ENCODE measurements at places on chromosomes 1 and 21.

DNA sequence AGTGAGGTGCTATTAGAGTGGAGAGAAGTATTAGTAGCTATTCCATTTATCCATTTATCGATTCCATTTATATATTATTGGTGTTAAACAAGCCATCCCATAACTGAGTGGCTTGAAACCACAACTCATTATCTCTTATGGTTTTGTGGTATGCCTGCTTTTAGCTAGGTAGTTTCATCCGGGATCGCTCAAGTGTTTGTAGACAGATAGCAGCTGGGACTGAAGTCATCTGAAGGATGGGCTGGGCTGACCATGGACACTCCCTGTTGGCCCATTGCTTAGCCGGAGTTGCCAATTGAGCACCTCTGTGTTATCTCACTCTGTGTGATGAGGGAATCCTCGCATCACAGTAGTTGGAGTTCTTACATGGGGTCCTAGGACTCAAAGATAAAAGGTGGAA is 622.5 kb downstream of the PLA2G4A start:
- no peak for DNase-seq

DNA sequence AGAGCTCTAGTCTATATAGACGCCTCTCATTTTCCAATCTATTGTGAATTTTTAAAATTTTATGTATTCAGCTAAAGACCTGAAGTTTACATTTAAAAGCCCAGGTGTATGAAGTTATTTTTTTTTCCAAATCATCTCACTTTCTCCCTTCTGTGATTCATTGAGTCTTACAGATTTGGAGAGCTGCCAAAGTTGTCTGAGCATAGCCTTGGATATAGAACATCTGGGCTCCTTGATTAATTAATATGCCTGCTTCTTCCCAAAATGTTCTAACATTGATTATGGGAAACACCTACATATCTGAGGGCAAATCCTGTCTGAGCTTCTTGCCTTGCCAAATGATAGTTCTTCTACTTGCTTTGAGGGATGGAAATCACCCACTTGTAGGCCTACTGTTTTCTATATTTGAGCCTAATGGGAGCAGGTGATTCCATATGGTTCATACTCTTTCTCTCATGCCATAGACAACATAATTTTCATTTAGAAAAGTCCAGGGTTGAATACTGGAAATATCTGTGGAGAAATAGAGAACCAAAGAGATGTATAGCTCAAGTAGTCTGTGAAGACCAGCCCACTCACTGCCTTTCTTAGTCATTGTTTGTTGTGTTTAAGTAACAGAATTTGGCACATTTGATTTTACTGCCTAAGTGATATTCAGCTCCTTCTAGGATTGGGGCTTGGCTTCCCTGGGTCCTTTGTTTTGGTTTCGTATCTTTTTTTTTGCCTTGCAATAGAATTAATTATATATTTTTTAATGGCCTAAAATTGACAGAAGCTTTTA is 46.2 kb downstream of the MACF1 start:
- DNase-seq, result no peak

GRCh38 chr1:204031098-204031710 is 41.7 kb upstream of the SOX13 start:
- no peak for DNase-seq

GRCh38 chr1:51990478-51990965 is at the start of gene RAB3B:
TSS of gene RAB3B (minus strand) at chr1:51990700. CDS start at chr1:51977117, 13,583 bp downstream.
- peak; percentile 94 for DNase-seq

DNA sequence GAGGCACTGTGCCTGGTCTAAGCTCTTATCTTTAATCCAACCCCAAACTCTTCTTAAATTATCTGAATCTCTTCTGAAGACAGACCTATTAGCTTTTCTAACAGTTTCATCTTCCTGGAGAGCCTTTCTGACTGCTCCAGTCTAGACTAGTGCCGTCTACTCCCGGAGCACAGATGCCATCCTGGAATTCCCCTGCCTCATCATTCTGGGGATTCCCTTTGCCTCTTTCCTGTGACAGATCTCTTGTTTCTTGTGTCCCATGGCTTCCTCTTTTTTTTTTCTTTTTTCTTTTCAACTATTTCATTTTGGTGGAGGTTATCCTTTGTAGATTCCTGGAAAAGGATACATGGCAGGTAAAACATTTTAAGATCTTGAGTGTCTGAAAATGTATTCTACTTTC is 11.7 kb downstream of the SEMA4A start:
- no peak for DNase-seq

DNA sequence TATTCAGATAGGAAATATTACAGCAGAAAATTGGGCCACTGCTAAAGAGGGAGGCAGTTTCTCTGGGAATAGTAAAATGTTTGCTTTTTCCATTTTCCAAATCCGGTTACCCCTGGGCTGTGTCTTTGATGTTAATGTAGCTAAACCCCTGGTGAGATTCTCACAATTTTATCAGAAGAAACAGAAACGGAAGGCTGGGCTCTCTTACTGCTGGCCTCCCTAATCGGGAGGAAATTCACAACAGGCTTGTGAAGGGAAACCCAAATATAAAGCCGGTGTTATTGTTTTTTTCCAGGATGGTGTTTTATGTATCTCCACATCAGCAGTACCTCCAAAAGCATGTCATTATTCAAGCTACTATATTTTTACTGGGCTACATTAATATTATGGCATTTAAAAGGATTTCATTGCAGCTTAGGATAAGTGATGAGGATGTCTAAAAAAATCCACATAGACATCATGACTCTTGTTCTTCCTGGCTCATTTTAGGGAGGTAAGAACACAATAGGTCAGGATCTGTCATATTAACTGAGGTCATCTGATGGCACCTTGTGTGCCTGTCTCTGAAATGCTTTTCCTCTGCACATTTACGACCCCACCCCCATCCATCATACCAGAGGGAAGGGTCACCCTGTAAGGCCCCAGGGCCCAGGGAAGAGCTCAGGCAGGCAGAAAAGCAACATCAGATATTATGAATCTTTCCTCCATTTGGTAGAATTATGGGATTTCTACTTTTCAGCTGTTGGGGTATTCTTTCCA is 158.7 kb downstream of the DSCAM start:
- DNase-seq, result no peak

- DNase-seq, result no peak
These were observed 213.5 kb upstream of the IRF2BP2 start for GRCh38 chr1:234823191-234824176.

DNA sequence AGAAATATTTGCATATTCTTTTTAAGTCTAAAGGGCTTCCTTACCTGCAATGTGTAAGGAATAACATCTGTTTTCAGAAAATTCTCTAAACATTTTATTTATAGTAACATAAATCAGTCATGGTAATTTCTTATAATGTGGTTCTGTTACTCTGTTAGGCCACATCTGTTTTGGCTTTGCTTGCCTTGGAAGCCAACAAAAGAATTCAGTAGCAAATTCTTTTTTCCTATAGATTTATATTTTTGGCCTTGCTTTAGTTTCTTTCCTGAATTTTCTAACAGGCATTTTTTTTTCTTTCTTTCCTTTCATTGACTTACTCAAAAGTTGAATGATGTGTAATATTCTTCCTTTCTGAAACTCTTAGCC is 72.2 kb downstream of the OSBPL9 start:
- no peak for DNase-seq

DNA sequence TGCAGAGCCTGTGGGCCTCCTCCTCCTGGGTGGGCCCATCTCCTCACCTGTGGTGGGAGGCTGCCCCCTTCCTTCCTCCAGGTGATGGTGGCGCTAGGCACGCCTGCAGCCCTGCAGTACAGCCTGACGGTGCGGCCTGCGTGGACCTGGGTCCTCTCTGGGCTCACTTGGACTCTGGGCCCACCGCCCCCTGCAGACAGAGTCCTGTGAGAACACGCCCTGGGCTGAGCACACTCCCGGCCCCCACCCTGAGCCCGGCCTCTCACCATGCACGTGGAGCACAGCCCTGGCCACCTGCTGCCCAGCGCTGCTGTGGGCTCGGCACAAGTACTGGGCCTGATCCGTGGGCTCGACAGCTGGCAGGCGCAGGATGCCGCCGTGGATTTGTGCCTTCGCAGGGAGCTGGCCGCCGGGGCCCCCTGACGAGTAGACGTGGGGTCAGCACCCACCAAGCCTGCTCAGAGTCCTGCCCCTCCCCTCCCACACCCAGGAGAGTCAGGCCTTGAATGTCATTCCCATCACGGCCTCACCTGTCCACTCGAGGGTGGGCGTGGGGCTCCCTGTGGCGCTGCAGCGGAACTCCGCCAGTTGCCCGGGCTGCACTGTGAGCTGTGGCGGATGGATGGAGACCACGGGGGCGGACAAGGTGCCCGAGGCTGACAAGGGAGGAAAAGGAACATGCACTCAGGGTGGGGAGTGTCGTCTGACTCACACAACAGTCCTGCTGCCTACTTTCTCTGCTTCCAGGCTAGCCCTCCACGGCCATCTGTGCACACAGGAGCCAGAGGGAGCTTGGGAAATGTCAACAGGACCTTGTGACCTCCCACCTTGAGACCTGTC is 43.4 kb downstream of the LDLRAD2 start:
- no peak for DNase-seq

DNA sequence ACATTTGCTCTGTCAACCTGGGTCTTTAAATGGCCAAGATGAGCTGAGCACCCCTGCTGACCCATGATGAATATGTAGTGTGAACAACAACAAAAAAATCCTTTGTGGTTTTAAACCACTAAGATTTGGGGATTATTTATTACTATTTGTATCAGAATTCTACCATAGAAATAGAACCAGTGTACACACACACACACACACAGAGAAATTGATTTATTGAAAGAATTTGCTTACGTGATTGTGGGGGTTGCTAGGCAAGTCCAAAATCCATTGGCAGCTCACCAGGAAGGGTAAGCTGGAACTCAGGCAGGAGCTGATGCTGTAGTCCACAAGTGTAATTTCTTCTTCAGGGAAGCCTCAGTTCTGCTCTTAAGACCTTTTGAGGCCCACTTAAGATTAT is 82.5 kb upstream of the MAP1LC3C start:
- no peak for DNase-seq

- DNase-seq, result no peak
These were observed 24.5 kb downstream of the HUNK start for GRCh38 chr21:31897311-31897710.

DNA sequence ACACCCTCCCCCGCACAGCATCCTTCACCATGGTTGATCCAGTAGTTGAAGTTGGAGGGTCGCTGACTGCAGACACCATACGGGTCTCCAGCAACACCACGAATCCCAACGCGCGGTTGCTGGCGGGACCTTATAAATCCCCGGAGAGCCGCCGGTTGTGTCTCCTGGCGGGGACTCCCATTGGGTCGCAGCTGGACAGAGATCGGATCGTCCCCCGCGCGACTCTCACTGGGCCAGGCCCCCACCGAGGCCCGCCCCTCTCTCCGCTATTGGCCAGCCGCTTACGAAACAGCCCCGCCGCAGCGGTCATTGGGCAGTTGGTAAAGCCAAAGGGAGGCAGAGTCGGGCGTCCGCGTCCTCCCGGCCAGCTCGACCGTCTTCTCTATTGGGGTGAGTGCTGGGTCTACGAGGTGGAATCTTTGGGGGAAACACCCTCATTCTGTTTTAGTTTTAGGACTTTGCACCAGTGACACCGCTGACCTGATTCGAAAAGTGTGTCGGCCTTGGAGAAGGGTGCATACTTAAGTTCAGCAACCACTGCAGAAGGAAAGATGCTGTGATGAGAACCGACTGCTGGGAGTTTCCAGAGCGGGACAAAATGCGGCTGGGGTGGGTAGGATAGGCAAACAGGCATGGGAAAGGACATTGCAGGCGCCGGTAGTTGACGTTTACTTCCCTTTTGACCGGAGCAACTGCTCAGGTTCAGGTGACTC is 27.4 kb downstream of the RABIF start:
- peak; percentile 96 for DNase-seq

DNA sequence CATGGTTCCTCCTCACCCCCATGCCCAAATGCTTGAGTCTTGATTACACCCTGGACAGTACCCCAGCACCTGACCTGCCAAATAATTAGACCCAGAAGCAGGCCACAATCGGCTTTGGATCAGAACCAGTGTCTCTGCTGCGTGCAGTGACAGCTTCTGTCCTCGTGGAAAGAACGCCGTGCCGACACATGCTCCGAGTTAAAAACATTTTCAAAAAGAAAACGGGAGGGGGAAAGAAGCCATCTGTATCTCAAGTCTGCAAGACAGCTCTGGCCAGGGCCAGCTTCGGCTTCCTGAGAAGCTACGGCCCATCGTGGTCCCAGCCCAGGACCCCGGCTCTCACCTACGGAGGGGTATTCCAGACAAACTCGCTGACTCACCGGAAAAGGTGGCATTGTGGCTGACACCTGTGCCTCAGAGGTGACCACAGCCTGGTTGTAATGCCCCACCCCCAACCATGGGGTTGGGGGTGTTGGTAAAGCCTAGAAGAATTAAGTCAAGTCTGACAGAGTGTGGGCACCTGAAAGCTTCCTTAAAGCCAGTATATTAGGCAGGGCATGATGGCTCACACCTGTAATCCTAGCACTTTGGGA is 25.8 kb downstream of the SSBP3 start:
- no peak for DNase-seq

DNA sequence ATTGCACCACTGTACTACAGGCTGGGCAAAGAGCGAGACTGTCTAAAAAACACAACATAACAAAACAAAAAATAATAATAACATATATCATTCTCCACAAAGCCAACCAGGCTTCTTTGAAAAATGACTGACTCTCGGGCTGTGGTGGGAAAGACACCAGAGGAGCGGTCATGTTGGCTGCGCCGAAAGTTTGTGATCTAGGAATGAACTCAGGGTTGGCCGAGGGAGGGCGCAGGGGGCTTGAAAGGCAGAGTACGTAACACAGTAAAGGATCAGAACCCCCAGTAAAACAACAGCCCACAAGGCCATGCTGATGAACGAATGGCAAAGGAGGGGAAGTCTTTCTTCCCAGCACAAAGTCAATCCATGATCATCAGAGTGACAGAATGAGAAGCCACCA is 4.7 kb downstream of the SLC35E2B start:
- no peak for DNase-seq

DNA sequence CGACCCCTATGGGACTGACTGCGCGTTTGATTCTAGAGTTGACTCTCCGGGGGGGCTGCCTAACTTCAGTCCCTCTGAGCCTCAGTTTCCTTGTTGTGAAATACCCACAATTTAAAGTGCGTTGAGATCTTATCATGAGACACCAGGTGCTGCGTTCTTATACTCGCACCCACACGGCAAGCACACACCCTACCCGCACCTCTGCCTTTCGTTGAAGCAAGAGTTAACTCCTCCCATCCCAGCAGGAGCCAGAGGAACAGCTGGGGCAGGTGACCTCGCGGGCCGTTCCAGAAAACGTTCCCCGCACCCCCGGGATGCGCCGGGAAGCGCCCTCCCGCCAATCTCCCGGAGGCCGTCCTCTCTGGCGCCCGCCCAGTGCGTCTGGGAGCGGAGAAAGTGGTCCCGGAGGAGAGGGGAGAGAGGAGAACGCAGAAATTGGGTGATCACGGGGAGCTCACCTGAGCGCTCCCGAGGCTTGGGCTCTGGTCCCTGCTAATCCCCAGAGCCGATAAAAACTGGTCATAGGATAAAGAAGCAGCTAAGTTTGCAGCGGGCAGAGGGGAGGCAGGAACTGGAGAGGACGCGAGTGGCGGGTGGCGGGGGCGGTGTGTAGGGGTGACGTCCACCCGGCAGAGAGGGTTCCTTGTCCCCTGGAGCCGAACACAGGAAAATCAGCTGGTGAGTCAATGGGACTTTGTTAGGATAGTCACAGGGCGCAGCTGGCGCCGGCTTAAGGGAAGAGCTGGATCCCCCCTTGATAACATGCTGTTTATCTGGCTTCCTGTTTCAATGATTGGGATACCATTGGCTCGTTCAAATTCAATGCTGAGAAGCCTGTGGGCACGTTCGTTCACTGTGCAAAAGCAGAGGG is 869 bp downstream of the NAV1 start:
- peak; percentile 68 for DNase-seq
